ENCODE measurements at places on chromosomes 1 and 21. TPM values are rescaled to one million over a fixed set of nuclear protein-coding genes. Genes with fewer than 3 reads are reported as not detected.

DNA sequence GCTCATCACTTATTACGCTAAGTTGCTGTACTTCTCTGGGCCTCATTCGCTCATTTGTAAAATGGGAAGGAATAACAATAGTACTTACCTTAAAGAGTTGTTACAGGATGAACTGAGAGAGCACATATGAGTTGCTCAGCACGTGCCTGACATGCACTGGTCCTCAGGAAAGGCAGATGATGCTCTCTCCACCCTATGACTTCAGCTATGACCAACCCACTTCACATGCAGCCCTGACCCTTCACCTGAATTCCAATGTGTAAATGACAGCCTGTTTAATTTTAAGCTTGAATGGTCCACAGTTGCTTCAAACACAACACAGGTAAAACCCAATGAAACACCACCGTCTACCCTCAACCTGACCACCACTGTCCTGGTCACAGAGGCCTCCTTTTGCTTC lies 32.9 kb downstream of the GADD45A start:
- H3K27me3 ChIP-seq = no peaks in the 10 kb centered on the region
- H3K36me3 ChIP-seq = no peaks in the 10 kb centered on the region
- no peak overlapping the region for H3K27ac ChIP-seq
- no peak overlapping the region for H3K4me3 ChIP-seq
- no peak for DNase-seq
- peaks cover 36% of the 10 kb centered on the region for H3K4me1 ChIP-seq

DNA sequence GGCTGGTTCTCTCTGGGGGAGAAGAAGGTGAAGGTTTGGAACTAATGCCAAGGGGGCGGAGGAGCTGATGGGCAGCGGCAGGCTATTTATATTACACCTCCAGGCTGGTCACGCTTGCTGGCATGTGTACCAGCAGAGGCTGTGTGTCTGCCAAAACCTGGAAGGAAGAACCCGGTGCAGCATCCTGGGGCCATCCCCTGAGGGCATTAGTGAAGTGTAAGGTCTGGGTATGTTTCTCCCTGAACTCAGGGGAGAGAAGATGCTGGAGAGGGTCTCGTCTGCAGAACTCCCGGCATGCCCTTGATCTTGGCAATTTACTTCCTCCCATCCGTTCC lies 5.3 kb downstream of the DISP3 start:
- H3K27ac ChIP-seq = no peak overlapping the region
- H3K36me3 ChIP-seq = no peaks in the 10 kb centered on the region
- no peak overlapping the region for H3K4me3 ChIP-seq
- peaks cover 19% of the 10 kb centered on the region for H3K27me3 ChIP-seq

- H3K27me3 ChIP-seq = no peaks in the 10 kb centered on the region
- peak overlapping the region; percentile 9 for H3K27ac ChIP-seq
- H3K4me1 ChIP-seq = peaks cover 37% of the 10 kb centered on the region
- peaks cover 20% of the 10 kb centered on the region for H3K36me3 ChIP-seq
- no peak overlapping the region for H3K4me3 ChIP-seq
- DNase-seq = peak; percentile 44
Observed at GRCh38 chr1:12184008-12184681, 17.4 kb downstream of the TNFRSF1B start.

DNA sequence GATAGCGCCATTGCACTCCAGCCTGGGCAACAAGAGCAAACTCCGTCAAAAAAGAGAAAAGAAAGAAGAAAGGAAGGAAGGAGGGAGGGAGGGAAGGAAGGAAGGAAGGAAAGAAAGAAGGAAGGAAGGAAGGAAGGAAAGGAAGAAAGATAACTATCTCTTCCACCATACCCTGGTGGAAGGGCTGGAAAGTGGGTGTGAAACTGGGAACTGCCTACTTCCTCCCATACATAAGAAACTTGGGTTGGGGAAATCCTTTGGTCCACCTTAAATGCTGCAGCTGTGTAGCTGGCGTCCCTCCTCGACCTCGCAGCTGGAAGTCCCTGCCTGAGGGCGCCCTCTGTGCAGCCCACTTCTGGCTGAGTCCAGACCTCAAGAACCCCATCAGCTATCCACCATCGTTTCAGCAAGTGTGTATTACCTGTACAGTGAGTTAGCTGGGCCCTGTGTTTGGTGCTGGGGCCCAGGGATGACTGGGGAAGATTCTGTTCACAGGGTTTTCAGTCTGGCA lies 4.6 kb upstream of the FAM167B start:
- H3K4me3 ChIP-seq = no peak overlapping the region
- H3K27me3 ChIP-seq = no peaks in the 10 kb centered on the region
- H3K4me1 ChIP-seq = peaks cover 25% of the 10 kb centered on the region
- no peak overlapping the region for H3K27ac ChIP-seq

Gene NBPF15
- total RNA-seq = 7.3 TPM

DNA sequence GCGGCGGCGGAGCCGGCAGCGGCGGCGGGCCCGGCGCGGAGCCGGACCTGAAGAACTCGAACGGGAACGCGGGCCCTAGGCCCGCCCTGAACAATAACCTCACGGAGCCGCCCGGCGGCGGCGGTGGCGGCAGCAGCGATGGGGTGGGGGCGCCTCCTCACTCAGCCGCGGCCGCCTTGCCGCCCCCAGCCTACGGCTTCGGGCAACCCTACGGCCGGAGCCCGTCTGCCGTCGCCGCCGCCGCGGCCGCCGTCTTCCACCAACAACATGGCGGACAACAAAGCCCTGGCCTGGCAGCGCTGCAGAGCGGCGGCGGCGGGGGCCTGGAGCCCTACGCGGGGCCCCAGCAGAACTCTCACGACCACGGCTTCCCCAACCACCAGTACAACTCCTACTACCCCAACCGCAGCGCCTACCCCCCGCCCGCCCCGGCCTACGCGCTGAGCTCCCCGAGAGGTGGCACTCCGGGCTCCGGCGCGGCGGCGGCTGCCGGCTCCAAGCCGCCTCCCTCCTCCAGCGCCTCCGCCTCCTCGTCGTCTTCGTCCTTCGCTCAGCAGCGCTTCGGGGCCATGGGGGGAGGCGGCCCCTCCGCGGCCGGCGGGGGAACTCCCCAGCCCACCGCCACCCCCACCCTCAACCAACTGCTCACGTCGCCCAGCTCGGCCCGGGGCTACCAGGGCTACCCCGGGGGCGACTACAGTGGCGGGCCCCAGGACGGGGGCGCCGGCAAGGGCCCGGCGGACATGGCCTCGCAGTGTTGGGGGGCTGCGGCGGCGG lies 1.0 kb downstream of the ARID1A start:
- H3K36me3 ChIP-seq = peaks cover 35% of the 10 kb centered on the region
- peaks cover 49% of the 10 kb centered on the region for H3K4me1 ChIP-seq
- peak; percentile 51 for DNase-seq
- no peaks in the 10 kb centered on the region for H3K27me3 ChIP-seq
- peak overlapping the region; percentile 92 for H3K27ac ChIP-seq
- peak overlapping the region; percentile 79 for H3K4me3 ChIP-seq

DNA sequence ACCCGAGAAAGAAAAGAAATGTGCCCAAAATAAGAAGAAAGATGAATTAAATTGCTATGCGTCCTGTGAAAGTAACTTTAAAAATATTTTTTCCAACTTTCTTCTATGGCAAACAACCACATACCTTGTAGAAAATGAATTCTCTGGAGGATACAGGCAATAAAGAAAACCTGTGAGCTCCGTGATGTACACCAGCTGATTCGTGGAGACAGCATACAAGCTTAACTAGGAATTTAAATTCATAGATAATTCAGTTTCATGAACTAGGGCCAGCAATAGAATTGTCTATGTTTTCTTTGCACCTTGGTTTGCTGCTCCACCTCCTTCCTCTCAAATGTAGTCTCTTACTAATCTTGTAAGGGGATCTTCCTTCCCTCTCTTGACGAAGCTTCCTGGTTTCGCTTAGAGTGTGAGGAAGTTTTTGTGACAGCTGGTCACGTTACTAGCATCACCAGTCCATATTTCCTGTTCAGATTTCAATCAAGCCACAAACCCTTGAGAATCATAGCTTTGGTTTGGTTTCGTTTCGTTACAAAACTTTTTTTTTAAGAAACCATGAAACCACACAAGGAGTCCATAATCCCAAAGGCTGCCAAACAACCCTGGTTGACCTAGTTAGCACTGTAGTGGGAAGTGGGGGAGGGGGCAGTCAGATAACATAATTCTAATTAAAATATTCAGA lies 35.8 kb downstream of the GREM2 start:
- no peaks in the 10 kb centered on the region for H3K27me3 ChIP-seq
- H3K27ac ChIP-seq = no peak overlapping the region
- no peaks in the 10 kb centered on the region for H3K36me3 ChIP-seq
- DNase-seq = no peak
- no peaks in the 10 kb centered on the region for H3K4me1 ChIP-seq

DNA sequence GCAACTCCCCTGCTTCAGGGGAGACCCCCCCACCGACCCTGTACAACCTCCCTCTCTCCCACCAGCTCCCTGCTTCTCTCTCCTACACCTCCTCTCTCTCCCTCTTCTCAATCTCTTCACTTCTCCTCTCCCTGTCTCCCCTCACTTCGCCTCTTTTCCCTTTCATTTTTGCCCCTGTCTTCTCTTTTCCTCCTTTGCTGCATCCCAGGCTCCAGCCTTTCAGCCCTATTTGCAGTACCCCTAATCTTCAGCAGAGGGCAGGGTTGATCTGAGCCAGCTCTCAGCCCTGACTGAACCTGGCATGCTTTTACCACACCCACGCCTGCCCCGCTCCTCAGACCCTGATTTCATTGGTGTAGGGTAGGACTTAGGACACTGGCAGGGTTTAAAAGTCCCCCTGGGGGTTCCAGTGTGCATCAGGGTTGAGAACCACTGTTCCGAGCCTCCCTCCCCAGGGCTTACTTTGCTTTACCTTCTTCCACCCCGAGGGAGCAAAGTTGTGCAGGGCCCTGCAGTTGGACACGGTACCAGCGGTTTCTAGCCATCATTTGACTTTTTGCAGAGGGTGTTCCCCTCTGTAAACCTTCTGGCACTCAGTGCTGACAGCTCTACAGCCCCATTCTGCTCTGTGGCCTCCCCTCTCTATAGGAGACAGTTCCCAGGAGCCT lies 67.3 kb upstream of the CNTN2 start:
- DNase-seq = peak; percentile 86
- peaks cover 34% of the 10 kb centered on the region for H3K27me3 ChIP-seq
- H3K36me3 ChIP-seq = no peaks in the 10 kb centered on the region
- no peak overlapping the region for H3K4me3 ChIP-seq

Gene VANGL2
- 3.4 TPM for total RNA-seq

DNA sequence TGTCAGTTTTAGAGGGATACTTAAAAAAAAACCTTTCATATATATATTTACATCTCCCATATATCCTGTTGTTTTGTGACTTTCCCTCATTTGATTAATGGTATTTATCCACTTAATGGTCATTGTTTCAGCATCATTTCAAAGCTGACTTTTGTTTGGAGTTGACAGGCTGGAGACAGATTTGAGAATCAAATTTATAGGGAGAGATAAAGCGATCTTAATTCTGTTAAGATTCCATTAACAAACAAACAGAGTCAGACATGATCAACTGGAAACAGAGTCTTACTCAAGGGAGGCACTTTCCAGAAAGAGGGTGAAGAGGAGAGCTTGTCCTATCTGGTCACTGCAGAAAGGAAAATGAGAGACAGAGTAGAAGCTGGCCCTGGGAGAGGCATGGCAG lies 283.4 kb downstream of the TTLL7 start:
- no peaks in the 10 kb centered on the region for H3K4me1 ChIP-seq
- no peaks in the 10 kb centered on the region for H3K36me3 ChIP-seq
- no peak overlapping the region for H3K27ac ChIP-seq
- H3K27me3 ChIP-seq = no peaks in the 10 kb centered on the region

Gene AMPD1
- total RNA-seq = not detected

DNA sequence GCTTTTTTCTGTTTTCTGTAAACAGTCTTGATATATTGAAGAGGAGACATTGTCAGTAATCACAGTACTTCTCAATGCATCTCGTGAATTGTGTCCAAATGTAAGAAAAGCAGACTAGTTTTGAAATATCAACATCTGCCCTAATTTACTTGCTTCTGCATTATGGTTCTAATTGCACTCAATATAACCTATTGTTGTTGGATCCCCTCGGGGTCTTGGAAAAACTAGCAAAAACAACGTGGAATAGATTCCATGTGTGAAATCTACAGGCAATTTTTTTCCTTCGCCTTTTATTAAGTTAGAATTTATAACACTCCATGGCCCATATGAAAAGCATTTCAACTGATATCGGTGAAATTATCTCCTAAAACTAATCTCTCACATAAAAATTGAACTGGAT lies 236.5 kb downstream of the TTLL7 start:
- H3K27me3 ChIP-seq = no peaks in the 10 kb centered on the region
- H3K36me3 ChIP-seq = no peaks in the 10 kb centered on the region
- H3K4me1 ChIP-seq = no peaks in the 10 kb centered on the region
- H3K27ac ChIP-seq = no peak overlapping the region
- DNase-seq = no peak
- no peak overlapping the region for H3K4me3 ChIP-seq

- no peaks in the 10 kb centered on the region for H3K36me3 ChIP-seq
- H3K4me3 ChIP-seq = no peak overlapping the region
- H3K4me1 ChIP-seq = no peaks in the 10 kb centered on the region
- no peak overlapping the region for H3K27ac ChIP-seq
Observed at GRCh38 chr1:213389061-213389581, 338.1 kb downstream of the RPS6KC1 start.

DNA sequence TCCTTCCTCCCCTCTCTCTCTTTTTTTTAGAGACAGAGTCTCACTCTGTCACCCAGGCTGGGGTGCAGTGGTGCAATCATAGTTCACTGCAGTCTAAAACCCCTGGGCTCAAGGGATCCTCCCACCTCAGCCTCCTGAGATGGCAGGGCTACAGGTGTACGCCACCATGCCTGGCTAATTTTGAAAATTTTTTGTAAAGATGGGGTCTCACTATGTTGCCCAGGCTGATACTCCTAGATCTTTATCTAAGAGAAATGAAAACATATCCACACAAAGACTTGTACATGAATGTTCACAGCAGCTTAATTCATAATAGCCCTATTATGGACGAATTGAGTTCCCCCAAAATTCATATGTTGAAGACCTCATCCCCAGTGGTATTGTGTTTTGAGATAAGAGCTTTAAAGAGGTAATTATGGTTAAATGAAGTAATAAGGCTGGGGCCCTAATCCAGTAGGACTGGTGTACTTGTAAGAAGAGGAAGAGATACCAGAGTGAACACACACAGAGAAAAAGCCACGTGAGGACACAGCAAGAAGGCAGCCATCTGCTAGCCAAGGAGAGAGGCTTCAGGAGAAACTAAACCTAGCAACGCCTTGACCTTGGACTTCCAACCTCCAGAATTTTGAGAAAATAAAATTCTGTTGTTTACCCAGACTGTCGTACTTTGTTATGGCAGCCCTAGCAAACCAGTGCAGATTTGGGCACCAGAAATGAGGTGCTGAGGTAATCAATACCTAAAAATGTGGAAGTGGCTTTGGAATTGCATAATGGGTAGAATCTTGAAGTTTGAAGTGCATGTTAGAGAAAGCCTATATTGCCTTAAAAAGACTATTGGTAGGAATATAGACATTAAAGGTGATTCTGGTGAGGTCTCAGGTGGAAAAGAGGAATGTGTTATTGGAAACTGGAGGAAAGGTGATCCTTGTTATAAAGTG lies 13.2 kb downstream of the IFNLR1 start:
- H3K4me1 ChIP-seq = no peaks in the 10 kb centered on the region
- H3K4me3 ChIP-seq = no peak overlapping the region
- no peak overlapping the region for H3K27ac ChIP-seq
- no peak for DNase-seq

All from K562 (cell line).